ENCODE measurements at places on chromosomes 16 and 17.

DNA sequence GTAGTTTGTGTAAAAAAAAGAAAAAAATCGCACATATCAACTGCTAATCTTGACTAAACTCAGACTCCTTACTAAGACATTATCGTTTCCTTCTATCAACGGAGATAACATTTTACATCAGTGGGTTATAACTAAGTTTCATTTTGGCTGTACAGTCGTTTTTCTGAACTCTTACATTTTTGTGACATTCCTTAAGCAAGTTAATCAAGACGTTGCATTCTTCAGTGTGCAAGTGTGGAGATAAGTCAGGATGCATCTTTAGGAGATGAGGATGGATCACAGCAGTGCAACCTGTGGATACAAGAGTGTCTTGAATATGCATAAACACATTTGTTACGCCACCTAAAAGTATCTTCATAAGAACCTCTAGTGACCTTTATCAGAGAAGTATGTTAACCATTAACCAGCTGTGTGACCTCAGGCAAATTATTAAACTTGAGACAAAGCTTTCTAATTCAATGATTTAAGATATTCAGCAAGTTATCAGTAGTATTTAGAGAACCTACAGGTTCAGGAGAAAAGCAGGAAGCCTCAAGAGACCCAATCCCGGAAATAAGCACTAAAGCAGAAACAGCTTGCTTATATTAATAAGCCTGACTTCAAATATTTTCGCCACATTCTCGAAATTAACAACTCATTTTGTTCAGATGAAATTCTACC, 9.4 kb downstream of the CMC2 start:
- DNase-seq, result no peak

DNA sequence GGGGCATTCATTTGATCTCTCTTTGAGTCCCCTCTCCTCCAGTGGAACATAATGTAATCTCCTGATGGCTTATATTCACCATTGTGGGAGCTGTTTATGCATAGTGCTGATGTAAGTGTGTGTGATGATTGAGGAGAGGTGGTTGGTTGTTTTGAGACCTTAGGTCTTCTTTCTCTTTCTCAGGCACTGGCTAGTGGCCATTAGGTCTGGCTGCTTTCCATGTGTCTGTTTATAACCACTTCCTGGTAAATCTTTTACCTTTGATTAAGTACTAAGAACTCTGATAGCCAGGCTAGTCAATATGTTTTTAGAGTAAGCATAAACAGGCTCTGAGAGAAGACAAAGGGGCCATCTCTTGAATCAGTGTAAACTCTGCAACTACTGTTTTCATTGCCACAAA, 27.9 kb downstream of the VAT1L start:
- DNase-seq, result no peak

GRCh38 chr16:75590920-75591843, 25.0 kb downstream of the GABARAPL2 start:
- no peak for DNase-seq

GRCh38 chr16:55476625-55477533, 2.1 kb upstream of the MMP2 start:
- no peak for DNase-seq

- DNase-seq, result no peak
Observed at GRCh38 chr16:21608639-21609328, 9.4 kb downstream of the METTL9 start.
